ENCODE measurements at places on chromosomes 16 and 17.

- no peak for DNase-seq
These were observed 49.8 kb upstream of the CBX4 start for GRCh38 chr17:79888811-79889634.

DNA sequence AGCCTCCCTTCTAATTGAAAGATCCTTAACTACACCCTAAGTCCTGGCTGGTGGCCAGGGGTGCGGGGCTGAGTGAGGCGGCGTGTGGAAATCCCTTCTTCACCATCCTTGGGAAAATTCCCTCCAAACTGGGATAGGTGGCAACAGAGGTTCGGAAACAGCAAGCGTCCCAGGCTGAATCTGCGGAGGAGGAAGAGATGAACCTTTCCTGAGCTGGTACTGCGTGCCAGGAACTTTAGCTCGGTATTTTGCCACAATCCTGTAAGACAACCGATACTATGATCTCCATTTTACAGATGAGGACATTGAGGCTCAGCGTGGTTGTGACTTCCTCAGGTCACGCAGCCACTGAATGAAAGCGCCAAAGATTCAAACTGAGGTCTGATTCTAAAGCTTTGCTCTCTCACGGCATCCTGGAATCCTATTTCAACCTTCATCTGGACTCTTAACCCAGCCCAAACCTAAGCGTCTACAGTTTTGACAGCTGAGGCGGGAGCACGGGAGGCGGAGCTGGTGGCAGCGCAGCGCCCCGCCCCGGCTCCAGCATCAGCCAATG, 583 bp upstream of the CYLD start:
- no peak for DNase-seq

DNA sequence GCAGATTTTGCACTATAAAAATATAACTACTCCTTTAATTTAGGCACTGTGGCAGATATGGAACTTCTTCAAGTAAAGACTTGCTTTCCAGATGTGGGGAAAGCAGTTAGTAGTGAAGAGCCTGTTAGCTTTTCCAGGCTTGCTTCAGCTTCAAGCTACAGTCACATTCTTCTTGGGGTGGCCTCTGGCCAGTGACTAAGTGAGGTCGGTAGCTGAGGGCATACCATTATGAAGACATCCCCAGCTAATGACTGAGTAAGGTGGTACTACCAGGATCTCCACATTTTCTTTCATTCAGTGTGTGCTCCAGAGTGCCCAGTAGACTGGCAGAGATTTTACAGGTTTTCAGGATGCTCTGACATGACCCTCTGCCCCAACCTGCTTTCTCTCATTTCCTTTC, 167.1 kb upstream of the KIF2B start:
- no peak for DNase-seq

DNA sequence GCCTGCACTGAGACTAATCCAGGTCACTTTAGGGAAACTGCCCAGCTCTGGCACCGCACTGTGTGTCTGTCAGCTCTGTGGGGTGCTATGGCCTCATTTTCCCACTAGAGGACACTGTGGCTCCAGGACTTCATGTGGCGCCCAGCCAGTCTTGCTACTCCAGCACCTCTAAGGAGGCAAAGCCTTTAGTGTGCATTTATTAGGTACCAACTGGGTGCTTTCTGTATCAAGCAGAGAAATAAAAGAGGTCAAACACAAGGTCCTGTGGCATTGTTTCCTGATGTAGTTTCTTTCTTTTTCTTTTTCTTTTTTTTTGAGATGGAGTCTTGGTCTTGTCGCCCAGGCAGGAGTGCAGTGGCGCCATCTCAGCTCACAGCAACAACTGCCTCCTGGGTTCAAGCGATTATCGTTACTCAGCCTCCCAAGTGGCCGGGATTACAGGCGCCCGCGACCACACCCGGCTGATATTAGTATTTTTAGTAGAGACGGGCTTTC, 12.5 kb upstream of the RHBDL3 start:
- DNase-seq: peak; percentile 49

DNA sequence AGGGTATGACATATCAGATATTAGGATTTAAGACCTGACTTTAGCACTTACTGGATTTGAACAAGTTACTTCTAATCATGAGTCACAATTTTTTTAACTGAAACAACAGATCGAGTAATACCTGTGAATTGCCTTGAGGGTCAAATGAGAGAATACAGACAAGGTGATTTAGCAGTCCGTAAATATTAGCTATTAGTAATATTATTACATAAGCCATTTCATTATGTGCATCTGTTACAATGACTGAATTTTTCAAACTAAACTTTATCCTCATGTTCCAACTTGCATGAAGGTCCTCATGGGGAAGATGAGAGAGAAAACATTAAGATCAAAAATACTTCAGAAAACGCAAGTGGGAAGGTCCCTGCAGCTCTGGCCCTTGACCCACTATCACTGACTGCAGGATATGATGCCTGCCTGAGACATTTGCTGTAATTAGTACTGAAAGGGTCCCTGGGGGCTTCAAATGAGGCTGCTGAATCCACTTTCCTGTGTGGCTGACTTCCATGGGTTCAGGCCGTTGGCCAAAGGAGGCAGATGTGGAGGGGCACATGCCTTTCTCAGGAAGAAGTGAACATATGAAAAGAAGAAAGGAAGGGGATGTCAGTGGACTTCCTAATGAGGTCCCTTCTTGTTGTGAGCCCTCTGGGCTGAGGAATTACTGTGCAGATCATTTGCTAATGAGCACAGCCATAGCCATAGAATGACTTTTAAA, 441.7 kb downstream of the CDH11 start:
- no peak for DNase-seq

- no peak for DNase-seq
These were observed 50.0 kb downstream of the VMP1 start for GRCh38 chr17:59757470-59757869.

- peak; percentile 88 for DNase-seq
These were observed at the start of gene SMIM5 for GRCh38 chr17:75632863-75633485. Gene SMIM5, plus strand, starts transcription at chr17:75633434. Its CDS starts 6,768 bp downstream, at chr17:75640202.

- peak; percentile 39 for DNase-seq
These were observed 24.8 kb upstream of the MRPS23 start for GRCh38 chr17:57874434-57875289.

DNA sequence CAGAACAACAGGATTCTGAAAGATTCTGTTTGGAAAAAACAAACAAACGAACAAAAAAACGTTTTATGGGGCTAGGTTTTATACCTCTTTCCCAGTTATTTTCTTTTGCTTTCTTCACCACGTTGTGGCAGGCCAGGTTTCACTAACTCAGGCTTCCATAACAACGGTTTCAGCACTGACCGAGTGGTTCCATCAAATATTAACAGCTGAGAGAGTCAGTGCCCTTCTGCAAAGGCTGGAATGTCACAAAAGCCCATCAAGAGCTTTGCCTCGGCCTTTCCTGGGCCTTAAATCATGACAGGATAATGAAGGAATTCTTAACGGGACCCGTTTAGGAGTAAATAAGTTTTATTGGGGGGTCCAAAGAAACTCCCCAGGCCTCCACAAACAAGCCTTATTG, 34.2 kb downstream of the MPHOSPH6 start:
- DNase-seq: no peak

DNA sequence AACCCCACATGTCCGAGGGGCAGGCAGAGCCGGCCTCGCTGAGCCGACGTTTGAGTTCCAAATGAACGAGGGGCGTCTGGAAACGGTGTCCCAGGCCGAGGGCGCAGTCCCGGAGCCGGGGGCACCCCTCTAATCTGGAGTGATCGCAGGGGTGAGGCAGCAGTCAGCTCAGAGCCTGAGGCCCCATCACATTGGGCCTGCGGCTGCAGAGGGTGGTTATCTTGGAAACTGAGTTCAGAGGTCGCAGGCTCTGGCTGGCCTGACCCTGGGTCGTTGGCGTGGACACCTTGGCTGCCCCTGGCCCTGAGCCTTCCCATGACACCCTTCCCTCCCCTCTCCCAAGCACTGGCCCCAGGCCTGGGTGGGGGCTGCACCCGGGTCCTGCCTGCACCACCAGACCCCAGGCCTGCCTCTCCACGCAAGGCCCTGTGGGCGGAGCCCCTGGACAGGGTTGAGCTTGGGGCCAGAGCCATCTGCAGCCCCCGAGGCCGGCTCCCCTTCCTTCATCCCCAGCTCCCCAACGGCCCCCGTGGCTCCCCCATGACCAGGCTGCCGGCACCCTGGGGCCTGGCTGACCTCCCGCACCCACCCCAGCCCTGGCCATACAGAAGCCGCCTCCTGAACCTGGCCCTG, 45.6 kb downstream of the ZFPM1 start:
- DNase-seq: no peak

- DNase-seq: no peak
These were observed 11.6 kb upstream of the ICAM2 start for GRCh38 chr17:64032081-64032480.

GRCh38 chr16:47523342-47524006, 62.3 kb downstream of the PHKB start:
- DNase-seq: no peak

DNA sequence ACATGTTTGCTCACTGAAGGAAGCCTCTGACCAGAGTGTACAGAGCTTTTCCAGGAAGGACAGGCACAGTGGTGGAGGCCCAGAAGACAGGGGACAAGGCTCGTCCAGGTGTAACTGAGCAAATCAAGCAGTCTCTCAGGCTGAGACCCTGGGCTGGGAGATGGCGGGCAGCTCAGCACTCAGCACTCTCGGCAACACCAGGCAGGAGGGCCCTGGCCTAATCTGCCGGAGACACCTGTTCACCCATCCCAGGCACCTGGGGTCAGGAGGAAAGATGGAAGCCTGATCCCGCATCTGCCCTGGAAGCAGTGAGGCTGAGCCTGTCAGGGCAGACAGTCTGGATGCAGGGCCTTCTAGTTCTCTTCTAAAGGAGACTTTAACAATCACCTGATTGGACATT, 4.8 kb downstream of the RASL10B start:
- DNase-seq: no peak

- DNase-seq: no peak
These were observed 33.9 kb downstream of the PDIA2 start for GRCh38 chr16:316741-317464.

- peak; percentile 27 for DNase-seq
These were observed 54.4 kb upstream of the PABPN1L start for GRCh38 chr16:88920618-88921590.

GRCh38 chr16:30033270-30033669, 2.2 kb upstream of the TLCD3B start:
- no peak for DNase-seq

DNA sequence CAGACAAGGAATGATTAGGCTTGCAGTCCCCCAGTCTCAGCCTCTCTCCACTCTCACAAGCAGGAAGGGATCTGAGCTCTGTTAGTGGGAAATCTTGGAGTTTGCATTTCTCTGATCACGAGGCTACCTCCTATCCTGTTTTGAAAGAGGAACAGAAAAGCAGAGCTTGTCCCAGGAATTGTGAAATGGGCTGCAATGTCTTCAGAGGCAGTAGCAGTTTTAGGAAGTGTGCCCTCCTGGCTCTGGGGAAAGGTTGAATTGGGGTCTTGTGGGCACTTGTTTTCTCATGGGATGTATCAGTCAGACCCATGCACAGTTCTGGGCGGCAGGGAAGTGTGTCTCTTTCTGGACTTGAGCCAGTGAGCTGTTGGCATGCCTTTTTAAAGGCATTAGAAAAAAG, 22.8 kb downstream of the NUP85 start:
- no peak for DNase-seq

GRCh38 chr16:88787579-88788314, 2.7 kb upstream of the PIEZO1 start:
- no peak for DNase-seq

- no peak for DNase-seq
These were observed 6.5 kb upstream of the SDK2 start for GRCh38 chr17:73650617-73651200.

- DNase-seq: no peak
These were observed 129.5 kb downstream of the DYNLRB2 start for GRCh38 chr16:80670170-80670865.

DNA sequence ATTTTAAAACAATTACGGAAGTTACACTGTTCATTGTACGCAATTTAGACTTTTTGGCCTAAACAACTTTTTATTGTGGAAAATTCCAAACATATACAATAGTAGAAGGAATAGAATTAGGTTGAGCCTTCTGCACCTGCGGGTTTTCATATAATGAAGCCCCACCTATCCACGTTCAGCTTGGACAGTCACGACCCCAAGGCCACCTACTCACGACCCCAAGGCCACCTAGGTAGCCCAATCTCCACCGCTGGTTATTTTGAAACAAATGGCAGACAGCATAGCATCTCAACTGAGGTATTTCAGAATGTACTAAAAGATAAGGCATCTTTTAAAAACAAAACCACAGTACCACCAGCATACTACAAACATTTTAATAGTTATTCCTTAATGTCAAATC, 631 bp downstream of the NLRC5 start:
- no peak for DNase-seq

DNA sequence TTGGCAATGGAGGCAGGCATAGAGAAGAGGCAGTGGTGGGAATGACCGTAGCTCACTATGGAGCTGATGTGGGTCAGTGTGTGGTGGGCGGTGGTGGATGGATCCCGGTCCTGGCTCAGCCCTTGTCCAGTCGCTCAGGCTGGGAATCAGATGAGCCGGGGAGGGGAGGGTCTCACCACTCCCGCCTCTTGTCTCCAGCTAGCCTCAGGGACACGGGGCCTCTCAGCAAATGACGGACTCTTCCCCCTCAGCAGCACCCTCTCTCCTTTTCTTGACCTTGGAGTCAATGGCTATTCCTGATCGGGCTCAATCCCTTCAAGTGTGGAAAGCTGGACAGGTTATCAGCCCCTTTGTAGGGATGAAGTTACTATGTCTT, 208.5 kb downstream of the NTN1 start:
- no peak for DNase-seq

DNA sequence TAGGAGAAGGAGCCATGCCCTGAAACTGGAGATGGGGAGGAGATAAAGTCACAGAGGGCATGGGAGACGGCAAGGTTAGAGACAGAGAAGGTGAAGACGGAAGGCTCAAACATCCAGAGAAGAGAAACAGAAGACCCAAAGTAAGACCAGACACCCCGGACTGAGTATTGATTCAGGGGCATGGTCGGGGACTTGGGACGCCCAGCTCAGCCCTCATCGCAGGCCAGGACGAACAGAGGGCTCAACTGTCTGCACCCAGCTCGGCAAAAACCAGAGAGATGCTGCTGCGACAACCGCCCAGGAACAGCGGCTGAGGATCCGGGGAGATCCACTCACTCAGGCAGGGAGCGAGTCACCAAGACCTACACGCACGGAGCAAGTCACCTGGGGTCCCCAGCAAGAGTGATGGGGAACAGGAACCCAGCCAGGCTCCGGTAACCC, 999 bp downstream of the XYLT1 start:
- DNase-seq: peak; percentile 56

DNA sequence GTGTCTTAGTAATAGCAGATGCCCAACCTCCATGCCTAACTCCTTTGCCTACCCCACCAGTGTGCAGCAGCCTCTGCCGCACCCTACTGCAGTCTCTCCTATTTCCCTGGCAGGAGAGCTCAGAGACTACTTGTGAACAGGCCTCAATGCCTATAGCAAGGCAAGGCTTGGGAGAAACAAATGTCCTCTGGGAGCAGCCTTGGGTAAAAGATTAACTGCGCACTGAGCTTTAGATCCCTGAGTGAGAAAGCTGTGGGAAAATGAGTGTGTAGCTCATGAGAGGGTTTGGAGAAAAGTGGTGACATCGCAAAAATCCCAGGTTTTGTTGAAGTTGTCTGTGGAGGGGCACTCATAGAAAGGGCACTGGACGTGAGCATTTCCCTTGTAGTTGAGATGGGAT, 335.8 kb downstream of the WWOX start:
- no peak for DNase-seq

- DNase-seq: no peak
These were observed 829 bp downstream of the DHRS7B start for GRCh38 chr17:21127509-21128077.

- peak; percentile 93 for DNase-seq
These were observed 1.4 kb downstream of the PHF23 start for GRCh38 chr17:7237761-7238419.

GRCh38 chr17:57739402-57740234, 5.5 kb downstream of the CCDC182 start:
- DNase-seq: no peak

GRCh38 chr17:34319039-34319483, at the start of gene CCL8:
Gene CCL8, plus strand, starts transcription at chr17:34319435. Its CDS starts 67 bp downstream, at chr17:34319502.
- DNase-seq: no peak
